Astrocyte of the hippocampus (primary cell): ENCODE measurements at places on chromosomes 3 and 15.
A peak's percentile ranks its signal among the peaks of the same experiment; 100 is the strongest.

- DNase-seq = peak; percentile 76
Observed at GRCh38 chr3:35426366-35426958, 212.9 kb upstream of the ARPP21 start.

DNA sequence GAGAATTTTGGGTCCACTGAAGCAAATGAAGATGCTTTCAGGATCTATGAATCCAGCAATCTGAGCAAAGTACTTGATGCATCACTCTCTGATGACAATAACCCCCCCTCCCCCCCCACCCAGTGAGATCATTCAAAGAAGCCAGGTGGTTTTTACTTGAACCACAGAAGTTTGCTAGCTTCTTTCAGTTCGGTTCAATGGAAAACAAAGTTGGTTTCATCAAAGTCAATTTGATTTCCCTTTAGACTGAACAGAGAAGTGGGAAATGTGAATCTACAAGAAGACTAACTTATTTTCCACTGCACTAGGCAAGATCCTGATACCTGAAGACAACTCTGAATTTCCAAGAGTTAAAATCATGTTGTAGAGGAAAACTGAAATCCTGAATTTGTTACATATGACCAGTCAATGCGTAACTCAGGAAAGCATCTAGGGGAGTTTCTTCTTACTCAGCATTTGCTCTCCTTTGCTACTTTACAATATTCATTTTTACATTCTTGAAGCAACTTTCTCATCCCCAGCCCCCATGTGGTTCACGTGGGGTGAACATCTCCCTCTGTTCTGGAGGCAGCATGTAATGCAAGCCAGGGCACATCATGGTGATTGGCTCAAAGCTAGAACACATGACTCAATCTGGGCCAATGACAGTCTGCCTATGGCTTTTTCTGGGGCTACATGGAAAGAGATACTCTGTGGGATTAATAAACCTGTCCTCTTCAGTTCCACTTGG, 572.6 kb downstream of the FOXP1 start:
- no peak for DNase-seq

GRCh38 chr3:184126006-184126405, 9.2 kb upstream of the EIF2B5 start:
- no peak for DNase-seq

GRCh38 chr3:72862314-72863090, 14.3 kb upstream of the SHQ1 start:
- no peak for DNase-seq

DNA sequence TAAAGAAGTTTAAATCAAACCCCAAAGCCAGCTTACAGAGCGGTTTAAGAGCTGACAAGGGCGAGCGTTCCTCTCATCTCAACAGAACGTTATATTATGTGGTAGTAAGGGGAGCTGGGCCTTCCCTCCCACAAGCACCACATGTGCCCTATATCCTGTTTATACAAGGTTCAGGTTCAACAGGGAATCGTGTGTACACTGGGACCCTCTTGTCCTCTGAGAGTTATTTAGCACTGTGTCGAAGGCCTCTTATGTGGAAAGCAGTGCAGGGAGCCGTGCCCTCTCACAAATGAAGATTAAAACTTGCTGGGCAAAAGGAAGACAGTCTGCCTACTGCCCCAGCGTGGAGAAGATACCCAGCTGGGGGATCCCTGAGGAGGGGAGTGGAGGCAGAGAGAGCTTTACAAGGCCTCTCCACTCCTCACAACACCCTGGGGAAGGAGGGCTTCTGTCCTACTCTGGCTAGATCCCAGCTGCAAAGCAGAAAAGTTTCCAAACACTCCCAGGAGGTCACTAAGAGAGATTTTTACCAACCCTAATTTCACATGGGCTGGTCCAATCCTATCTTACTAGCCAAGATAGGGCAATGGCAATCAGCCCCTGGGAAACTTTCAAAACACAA, 2.9 kb downstream of the TLE3 start:
- DNase-seq = peak; percentile 36

GRCh38 chr15:55564347-55565145, 23.6 kb downstream of the PYGO1 start:
- DNase-seq = no peak

- no peak for DNase-seq
Observed at GRCh38 chr3:163957072-163957471, 1121.2 kb downstream of the SI start.

DNA sequence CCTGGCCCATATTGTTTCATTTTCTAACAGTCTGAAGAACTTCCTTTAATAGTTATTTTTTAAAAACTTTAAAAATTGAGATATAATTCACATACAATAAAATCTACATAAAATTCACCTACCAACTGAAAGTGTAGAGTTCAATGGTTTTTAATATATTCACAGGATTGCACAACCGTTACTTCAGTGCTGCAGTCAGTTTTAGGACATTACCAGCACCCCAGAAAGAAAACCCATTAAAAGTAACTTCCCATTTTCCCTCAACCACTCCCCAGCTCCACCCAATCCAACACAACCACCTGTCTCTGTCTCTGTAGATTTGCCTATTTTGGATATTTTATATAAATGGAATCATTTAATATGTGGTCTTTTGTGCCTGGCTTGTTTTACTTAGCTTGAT, 29.6 kb downstream of the MGA start:
- DNase-seq = no peak

DNA sequence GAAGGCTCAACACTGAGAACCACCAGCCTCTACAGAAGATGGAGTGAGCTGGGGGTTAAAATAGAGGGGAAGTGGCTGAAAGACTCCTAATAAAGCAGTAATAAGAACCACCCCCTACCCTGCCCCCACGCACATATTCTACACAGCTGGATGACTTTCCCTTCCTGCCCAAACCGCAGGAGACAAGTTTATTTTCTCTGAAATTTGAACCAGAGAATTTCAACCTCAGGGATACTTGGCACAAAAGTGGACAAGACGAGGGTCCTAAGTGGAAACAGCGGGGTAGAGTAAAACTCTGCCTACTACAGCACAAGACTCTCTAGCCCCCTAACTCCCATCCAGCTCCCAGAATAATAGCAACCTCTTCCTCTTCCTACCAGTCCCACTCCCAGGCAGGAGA, 28.4 kb downstream of the USF3 start:
- DNase-seq = peak; percentile 1

GRCh38 chr3:179321668-179322285, 1.1 kb upstream of the ZNF639 start:
- DNase-seq = peak; percentile 57
